HL-60 (cell line): ENCODE measurements at places on chromosomes 5 and 9.

DNA sequence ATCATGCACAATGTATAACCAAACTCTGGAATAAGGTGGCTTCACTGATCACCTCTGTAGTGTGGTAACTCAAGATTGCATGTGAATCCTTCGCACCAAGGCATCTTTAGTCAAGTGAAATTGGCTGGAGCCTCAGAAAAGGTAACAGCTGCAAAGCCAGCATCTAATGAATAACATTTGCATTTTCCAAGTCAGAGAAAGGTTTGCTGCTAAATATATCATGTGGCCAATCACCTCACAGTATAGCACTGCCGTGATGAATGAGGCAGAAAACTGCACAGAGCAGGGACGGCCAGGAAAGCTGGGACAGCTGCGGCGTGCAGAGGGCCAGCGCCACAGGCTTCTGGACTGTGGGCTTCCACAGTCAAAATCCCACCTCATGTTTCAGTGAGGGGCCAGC lies 18.5 kb downstream of the MRPS27 start:
- no peak for DNase-seq

- DNase-seq = no peak
These were observed 9.3 kb downstream of the NACC2 start for GRCh38 chr9:136085815-136086212.

DNA sequence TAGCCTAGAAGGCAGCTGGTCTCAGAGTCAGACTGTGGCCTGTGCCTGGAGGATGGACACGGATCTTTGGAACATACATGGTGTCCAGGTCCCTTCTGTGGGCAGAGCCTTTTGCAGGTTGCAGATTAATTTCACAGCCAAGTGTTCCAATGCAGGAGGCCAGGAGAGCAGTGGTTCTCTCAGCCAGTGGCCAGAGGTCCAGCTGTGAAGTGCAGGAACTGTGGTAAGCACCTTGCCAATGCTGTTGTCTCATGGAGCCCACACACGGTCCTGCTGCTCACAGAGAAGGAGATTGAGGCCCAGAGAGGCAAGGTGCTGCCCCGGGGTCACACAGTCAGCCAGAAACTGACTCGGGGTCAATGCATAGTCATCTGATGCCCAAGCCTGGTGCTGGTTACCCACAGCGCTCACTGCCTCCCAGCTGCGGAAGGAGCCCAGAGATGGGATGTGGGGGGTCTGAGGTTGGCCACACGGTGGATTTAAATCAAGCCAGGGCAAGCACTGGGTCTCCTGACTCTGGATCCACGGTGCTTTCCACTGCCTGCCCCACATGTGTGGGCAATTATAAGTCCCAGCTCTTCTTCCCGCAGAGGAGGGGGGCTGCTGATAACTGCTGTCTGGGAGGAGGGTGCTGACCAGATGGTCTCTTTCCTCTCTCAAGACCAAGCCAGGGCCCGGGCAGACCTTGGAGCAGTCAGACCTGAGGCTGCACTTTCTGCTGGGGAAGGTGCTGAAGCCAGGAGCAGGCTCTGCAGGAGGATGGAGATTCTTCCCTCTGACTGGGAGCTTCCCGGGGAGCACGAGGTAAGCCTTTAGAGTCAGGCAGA lies 2.8 kb downstream of the PDGFRB start:
- DNase-seq = no peak

DNA sequence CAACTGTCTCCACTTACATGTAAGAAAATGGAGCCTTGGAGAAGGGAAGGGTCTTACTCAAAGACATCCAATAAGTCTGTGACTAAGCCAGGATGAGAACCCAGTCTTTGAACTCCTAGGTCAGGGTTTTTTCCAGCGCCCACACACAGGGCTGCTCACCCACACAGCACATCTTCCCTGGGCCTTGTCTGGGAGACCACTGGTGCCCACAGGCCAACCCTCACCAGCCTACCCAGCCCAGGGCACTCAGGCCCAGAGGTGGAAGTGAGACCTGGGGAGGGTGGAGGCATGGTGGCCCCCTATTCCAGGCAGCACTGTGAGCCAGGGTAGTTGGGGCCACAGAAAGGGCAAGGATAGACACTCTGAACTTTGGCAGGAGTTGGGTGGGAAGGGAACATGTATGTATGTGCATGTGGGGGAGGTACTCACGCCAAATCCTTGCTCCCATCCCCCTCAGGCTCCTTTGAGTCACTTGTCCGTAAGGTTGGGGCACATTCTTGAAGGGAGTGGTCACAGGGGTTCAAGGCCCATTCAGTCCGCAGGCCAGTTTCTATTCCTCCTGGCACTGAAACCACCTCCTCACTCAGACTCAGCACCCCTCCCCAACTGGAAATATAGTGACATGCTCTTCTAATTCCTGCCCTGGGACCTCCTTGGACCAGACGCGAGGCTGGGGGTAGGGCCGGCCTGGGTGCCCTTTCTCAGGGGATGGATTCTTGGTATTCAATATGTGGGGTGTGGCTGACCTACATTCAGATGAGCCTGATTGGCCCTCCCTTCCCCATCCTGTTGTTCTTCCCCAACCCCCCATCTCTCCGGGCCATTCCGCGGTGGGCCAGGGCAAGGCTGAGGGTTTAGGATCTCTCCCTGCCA lies 2.9 kb upstream of the SLC4A9 start:
- no peak for DNase-seq

DNA sequence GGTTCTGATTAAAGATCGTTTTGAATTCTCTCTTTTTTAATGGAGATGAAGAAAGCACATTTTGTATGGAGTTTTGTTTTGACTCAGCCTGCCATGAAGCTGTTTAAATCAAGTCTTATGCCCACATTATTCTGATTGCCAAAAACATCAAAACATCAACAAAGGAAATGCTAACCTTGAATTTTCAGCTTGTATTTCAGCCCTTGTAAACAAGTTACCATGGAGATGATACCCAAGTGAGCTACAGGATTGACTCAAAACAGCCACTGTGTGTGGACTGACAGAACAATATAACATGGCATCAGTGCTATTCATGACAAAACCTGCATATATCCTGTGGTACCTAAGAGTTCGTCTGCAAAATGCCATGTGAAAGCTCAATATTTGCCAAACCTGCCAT lies 1581.0 kb downstream of the MAT2B start:
- no peak for DNase-seq

GRCh38 chr5:73641811-73642210 lies 15.8 kb downstream of the ARHGEF28 start:
- no peak for DNase-seq

- DNase-seq = no peak
These were observed 1008.9 kb downstream of the EFNA5 start for GRCh38 chr5:106661866-106662265.

GRCh38 chr9:129875687-129876395 lies 40.6 kb downstream of the USP20 start:
- DNase-seq = no peak

GRCh38 chr5:97494465-97494864 lies 311.4 kb upstream of the RIOK2 start:
- DNase-seq = no peak

- DNase-seq = no peak
These were observed 62.3 kb upstream of the UBTD2 start for GRCh38 chr5:172345881-172346280.

DNA sequence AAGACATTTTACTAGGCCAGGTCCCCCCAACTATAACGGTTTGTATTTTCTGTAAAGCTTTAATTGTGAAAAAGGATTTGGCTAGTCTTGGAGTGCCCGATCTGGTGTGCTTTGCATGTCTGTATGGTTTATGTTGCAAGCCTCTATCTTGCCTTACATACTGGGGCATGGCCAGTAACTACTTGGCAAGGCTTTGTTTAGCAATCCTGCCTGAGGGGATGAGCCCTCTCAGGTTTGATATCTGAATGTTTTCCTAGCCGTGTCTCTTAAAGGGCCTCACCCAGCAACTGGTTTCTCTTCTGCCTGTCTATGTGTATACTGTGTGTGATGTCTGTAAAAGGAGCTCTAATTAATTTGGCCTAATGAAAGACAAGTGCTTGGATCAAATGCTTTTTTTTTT lies 61.3 kb upstream of the SPINK5 start:
- no peak for DNase-seq
